ENCODE measurements at places on chromosomes 2 and 18. TPM values are rescaled to one million over a fixed set of nuclear protein-coding genes. Genes with fewer than 3 reads are reported as not detected.

PRSS56 gene
- not detected for polyA plus RNA-seq

SERPINB13 gene
- 2.7 TPM for polyA plus RNA-seq

DNAJC5G gene
- not detected for polyA plus RNA-seq

LAMA1 gene
- 5.4 TPM for polyA plus RNA-seq

AQP12A gene
- not detected for polyA plus RNA-seq

GPR17 gene
- polyA plus RNA-seq, result not detected

CDH20 gene
- polyA plus RNA-seq, result not detected

TRPM8 gene
- 0.19 TPM for polyA plus RNA-seq

DNA sequence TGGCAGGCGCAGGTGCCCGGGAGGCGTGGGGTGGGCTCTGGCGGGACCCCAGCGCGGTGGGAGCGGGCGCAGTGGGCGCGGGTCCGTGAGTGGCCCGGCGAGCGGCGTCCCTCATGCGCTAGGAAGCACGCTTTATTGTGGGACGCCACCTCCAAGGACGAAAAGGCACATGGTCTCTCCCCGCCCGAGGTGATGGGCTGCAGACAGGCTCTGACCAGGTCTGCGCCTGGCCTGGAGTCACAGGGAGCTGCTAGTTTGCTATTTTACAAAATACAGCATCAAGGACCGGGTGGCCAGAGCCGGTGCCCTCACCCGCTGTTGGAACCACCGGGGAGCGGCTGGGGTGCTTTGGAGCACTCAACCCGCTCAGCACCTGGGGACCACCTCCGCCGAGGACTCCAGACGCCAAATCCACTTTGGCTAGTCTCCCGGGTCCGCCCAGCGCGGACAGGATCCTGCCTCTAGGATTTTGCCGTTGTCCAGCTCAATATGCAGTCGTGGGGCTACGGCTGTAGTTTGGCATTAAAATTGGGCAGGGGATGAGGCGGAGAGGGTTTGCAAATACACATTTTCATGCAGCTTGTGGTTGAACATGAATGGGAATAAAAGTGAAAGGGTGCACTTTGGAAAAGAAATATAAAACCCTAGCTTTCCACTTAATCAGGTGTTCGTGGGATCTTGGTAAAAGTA lies 65.4 kb downstream of the LRRFIP1 start:
- no peak for DNase-seq

DNA sequence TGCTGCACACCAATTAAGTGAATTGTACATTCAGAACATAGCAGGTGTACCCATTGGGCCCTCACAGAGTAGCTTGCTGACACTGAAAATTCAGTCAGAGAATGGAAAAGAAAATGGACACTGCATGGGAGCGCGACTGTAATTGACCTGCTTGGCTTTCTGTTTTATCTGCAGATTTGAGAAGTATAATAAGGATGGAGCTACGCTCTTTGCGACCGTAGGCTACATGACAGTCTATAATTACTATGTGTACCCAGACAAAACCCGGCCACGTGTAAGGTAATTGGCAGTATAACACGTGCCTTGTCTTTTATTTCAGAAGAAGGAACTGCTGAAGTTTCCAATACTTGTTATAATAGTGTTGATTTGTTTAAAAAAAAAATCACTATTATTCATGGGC lies 33.5 kb upstream of the METAP1D start:
- no peak for DNase-seq

GRCh38 chr2:37637190-37637860 lies 34.1 kb downstream of the CDC42EP3 start:
- no peak for DNase-seq

DNA sequence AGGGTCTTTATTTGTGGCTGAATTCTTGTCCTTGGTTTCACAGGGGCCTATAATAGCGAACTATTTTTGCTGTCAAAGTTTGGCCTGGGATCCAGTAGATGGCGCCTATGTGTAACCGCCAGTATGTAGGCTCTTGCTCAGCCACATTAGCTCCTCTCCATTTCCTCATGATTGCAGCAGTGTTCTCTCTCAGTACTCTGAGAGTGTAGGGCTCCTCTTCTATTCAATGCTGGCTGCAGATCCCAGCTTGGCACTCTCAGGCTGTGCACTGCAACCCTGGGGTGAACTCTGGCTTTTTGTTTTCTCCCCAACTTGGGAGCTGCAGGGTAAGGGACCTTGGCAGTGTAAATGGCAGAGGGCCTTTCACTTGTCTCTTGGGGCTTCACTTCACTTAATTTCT lies 344.6 kb upstream of the CHAC2 start:
- peak; percentile 40 for DNase-seq

- DNase-seq, result no peak
These were observed 357.9 kb upstream of the NRP2 start for GRCh38 chr2:205324355-205324754.

DNA sequence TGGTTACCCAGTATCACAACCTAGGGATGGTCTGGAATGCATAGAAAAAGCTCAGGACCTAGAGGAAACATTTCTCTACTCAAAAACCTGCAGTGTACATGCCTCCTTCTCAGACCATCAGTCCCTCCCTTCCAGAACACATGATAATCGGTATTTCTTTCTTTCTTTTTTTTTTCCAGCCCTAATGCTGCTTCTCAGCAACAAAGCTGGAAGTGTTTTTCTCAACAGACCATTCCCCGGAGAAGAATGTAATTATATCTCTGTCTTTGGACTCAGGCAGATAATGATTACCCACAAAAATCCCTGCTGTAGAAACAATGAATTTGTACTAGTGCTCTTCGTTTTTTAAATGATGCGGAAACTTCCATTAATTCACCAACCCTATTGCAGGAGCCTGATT lies 44.1 kb upstream of the NDUFV2 start:
- no peak for DNase-seq

DNA sequence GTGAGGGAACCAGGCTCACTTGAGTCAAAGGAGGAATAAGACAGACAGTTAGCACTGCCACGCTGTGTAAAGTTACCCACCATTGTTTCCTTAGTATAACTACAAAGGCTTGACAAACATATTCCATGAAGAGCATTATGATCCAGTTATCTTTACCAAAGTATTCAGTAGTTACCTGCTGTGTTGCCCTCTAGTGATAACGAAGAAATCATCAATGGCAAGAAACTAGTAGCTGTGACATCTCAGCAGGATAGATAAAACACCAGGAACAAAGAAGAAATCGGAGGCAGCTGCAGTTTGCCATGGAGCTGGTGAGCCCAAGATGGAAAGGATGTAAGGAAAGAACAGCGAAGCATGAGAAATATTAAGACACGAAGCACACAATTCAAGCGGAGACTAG lies 215.3 kb upstream of the FSHR start:
- DNase-seq, result no peak

DNA sequence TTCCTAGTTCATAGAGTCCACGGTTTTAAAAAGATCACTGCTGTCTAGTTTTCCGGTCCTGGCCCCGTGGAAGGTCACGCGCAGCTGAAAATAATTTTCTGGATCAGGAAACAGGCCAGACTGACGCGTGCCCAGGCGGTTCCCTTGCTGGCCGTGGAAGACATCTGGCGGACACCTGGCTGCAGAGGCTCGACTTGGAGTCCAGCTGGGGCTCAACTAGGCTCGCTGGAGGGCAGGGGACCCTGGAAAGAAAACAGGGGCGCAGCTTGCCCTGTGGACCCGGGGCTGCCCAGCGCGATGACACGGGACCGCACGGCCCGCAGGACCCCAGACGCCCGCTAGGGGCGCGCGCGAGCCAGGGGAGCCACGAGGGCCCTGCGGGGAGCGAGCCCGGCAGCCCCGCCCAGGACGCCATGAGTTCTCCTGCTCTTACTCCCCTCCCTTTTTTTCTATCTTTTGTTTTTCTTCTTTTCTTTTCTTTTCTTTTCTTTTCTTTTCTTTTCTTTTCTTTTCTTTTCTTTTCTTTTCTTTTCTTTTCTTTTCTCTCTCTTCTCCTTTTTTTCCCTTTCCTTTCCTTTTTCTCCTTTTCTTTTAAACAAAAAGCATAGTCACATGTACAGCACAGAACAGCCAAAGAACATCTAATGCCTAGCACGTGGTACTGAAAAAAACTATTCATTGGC lies 43.2 kb upstream of the UBE2F start:
- DNase-seq, result peak; percentile 30

DNA sequence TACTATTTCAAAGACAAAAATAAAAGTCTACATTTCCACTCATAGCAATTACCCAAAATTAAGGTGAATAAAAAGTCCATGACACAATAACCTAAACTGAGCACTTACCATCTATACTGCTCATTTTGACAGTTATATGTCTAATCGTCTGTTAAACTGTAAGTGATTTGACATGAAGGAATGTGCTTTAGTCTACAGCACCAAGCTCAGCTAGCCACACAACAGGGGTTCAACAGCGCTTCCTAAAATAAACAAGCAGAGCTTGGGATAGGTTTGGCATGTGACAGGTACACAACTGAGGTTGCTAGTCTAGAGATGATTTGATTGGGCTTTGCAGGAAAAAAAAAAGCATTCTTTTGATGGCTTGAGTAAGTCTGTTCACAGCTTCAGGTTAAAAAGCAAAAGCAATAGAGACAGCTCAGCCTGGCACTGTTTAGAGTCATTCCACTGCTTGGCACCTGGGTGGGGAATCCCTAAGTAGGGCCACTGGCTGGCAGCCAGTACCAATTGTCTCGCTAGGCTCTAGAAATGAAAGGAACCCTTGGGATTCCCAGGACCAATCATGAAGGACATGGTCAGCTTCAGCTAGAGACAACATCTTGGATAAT lies 78.6 kb downstream of the BARD1 start:
- no peak for DNase-seq

- DNase-seq, result no peak
These were observed 2.0 kb downstream of the SDC1 start for GRCh38 chr2:20222769-20223406.

GRCh38 chr18:79252904-79253633 lies 142.7 kb upstream of the NFATC1 start:
- DNase-seq, result no peak

DNA sequence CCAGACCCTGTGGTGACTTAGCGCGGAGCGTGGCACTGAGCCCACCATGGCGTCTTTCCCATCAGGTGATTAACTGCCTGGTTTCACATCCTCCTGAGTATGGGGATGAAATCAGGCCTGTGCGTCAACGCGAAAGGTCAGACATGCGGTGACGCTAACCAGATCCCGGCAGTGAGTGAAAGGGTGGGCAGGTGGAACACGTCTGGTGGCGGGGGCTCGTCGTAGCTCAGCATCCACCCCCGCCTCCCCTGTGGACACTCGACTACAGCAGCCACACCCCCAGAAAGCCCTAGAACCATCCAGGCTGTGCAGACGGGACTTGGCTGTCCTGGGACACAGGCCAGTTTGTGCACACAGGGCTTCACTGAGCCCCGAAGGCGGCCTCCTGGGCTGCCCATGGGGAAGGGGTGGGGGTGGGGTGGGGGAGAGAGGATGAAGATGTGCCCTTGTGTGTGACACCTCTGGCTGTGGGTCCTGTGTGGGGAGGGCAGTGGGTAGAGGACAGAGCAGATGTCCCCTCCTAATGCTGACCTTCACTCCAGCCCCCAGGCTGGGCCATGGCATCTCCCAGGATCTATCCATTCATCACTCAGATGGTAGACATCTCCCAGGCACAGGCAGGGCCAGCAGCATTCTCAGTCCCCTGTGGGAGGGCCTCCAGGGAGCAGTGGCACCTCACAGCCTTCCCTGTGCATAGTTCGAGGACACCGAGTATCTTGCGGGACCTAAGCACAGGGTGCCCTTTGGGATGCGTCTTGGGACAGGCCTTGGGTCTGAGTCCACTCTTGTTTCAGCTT lies 27.5 kb downstream of the RAMP1 start:
- DNase-seq, result no peak

All from foreskin keratinocyte (primary cell).